ENCODE measurements at places on chromosomes 6 and 20. TPM values are rescaled to one million over a fixed set of nuclear protein-coding genes. Genes with fewer than 3 reads are reported as not detected.
A peak's percentile ranks its signal among the peaks of the same experiment; 100 is the strongest.

DNA sequence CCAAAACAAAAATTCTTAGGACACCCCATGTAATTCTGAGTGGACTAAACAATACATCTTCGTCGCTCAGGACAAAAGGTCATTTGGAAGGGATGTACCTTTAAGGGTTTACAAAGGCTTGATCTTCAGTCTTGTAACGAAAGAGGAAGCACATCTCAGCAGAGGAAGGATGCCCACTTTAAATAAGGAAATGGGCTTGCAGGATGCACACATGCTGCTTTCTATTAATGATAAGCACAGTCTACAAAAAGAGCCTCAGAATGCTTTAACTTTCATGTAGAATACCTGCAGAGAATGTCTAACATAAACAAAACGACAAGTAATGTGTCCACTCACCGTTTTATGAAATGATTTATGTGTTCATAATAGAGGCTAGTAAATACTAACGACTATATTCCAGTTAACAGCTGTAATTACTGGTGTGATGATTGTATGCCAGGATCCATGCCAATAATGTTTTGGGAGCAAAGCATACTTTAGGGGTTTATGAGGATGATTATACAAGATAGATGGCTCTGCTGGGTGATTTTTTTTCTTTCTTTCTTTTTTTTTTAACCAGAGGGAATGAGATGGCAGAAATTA is 216.9 kb downstream of the GMDS start:
- peak; percentile 40 for DNase-seq

- DNase-seq: no peak
These were observed 157.9 kb downstream of the FOXC1 start for GRCh38 chr6:1767481-1768246.

Gene HLA-DRB1
- total RNA-seq: 559 TPM

Gene GPX5
- total RNA-seq: not detected

- no peak for DNase-seq
These were observed 62.4 kb downstream of the TMEM242 start for GRCh38 chr6:157260735-157261410.

Gene PRSS16
- 2.0 TPM for total RNA-seq

Gene TPBG
- not detected for total RNA-seq

Gene VEGFA
- total RNA-seq: 4.9 TPM

DNA sequence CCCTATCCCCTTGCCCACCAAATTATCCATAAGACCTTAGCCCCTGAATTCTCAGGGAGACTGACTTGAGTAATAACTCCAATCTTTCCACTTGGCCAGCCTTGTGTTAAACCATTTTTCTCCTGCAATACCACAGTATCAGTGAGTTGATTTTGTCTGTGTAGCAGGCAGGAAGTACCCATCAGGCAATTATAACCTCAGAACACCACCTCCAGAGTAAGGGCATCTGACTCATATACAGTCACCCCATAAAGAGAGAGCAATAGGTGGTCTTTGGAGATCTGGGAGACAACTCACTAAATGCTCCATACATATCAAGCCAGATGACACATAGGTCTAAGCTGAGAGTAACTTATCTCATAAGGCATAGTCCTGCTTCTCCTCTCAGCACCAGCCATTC is 83.7 kb downstream of the FILIP1 start:
- DNase-seq: no peak

GRCh38 chr6:93163146-93163545 is 256.2 kb downstream of the EPHA7 start:
- DNase-seq: no peak

- DNase-seq: no peak
These were observed 21.5 kb upstream of the PBOV1 start for GRCh38 chr6:138239774-138240173.

DNA sequence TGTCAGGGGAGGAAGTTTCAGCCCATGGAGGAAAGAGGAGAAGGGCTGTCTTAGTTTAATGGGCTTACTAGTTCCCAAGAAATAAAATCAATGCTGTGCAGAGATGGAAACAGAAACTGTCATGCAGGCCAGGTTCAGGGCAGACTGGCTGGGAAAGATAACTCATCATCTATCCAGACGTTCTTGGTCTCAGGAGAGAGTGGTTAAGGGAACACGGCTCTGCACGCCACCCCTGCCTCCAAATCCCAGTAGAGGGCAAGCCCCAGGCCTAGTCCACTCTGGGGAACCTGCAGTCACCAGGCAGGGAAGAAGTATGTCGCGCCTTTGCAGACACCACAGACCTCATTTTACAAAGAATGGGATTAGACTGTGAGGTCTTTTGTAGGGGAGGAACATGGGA is 12.5 kb downstream of the ALDH8A1 start:
- no peak for DNase-seq
